ENCODE measurements at places on chromosomes 11 and 22.
A peak's percentile ranks its signal among the peaks of the same experiment; 100 is the strongest.

DNA sequence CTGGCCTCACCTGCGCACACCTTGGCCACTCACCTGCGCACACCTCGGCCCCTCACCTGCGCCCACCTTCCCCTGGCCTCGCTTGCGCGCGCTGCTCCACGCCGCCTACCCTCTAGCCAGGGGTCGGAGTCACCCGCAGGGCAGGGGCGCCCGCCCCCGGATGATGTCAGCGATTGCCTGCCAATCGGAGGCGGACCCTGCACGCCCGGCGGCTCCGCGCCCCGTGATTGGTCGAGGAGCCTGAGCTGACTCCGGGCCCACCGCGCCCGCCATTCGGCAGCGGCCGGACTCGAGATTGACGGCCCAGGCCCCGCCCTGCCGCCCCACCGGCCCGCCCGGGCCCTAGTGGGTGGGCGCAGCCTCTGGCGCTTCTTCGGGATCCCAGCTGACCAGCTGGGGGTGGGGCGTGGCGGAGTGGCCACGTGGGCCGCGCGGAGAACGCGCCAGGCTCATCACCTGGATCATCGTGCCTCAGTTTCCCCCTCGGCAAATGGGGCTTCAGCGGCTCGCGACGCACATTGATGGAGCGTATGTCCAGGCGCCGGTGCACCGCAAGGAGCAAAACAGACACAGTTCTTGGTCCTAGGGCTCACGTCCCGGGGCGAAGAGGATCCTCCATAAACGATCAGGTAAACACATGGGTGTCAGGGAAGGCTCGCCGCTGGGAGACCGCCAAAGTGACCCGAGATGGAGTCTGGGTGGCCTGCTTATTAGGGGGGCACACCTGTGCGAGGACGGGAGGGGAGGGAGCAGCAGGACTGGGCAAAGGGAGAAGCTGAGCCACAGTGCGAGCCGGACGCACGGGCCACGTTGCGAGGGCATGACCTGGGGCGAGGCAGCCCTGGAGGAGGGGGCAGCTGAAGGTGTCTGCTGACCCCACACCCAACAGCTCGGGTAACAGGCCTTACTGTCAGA is at the start of gene DHCR7:
DHCR7 (minus strand) TSS at position 137 of the 915 bp plus-strand sequence. CDS start 3,441 bp downstream, outside the sequence.
- DNase-seq: peak; percentile 67

DNA sequence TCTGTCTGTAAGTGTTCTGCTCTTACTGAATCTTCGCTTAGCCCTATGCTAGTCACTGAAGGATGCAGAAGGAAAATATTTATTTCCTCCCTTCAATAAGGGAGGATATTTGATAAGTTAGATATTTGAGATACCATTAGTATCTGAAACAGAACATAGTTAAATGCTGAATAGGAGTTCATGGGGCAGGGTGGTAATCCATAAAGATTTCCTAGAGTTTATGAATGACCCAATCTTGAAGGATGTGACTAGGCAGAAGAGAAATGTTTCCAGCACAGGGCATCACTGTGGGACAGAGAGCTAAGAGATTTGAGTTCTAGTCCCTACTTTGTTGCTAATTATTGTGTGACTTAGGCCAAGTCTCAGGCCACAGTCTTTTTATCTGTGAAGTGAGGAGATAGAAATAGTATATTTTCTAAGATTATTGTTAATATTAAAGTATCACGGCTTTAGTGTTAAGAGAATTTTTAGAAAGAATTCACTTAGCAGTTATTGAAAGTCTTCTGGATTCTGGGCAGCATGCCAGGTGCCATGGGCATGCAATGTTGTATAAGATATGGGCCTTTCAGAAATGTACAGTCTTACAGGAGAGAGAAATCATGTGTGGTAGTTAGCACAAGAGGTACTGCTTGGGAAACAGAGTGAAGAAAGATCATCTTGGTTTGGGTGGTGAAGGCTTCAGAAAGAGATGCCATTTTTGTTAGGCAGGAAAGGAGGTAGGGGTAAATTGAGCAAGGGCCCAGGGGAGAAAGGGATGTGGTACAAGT is 24.0 kb downstream of the SWAP70 start:
- DNase-seq: no peak

DNA sequence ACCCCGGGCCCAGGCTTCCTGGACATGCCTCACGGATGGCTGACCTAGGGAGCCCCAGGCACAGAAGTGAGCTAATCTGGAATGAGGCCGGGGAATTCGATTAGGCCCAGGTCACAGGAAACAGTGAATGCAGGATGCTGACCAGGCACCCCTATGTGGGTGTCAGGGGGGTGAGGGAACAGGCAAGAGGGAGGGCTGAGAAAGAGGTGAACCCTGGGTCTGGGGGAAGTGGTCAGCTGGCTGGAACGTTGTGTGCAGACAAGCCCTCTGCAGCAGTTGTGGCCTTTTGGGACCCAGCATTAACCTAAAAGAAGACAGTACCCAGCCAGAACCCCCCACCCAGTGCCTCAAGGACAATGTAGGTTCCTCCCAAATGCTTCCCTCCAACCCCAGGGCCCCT is 8.1 kb downstream of the SERHL2 start:
- DNase-seq: no peak

DNA sequence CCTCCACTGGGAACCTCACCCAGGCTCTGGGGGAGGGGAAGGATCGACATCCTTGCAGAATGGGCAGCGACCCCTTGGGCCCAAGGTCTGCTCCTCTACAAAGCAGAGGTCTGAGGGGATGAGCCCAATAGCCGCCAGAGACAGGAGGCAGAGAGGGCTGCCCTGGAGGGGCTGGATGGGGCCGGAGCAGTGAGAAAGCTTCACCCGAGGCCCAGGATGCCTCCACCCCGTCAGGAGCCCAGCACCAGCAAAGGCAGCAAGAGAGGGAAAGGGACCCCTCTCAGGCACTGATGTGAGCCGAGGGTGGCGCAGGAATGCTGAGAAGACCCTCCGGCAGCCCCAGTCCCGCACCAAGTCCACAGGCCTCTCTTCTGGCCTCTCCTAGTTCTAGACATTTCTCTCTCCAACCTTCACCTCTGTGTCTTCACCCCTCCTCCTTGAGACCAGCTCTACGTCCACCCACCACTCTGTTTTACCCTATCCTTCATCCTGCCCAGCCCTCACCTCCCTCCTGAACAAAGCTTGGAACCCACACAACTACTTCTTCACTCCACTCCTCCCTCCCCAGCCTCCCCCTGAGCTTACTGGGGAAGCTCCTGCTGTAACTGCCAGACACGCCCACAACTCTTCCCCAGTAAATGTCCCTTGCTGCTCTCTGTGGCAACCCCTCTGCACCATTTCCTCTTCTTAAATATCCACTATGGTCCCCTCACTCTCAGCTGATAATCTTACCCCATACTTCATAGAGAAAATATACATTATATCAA is 131.9 kb downstream of the MPPED1 start:
- no peak for DNase-seq

GRCh38 chr11:134049303-134049702 is 19.6 kb upstream of the JAM3 start:
- no peak for DNase-seq

DNA sequence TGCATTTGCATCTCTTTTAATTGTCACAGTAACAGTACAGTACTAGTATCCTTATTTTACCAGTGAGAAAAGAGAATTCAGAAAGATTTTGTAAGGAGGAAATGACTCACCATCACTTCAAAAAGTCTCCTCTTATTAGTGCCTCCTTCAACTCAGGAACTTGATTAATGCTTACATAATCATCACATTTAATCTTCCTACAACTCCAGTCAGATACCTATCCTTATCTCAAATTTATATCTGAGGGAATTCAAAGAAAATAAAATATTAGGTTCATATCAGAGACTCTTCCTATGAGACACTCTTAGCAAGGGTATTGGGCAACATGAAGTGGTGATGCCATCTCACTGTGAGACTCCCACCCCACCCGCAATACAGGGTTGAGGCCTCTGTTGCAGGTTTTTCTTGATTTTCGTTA is 26.1 kb upstream of the CTSC start:
- DNase-seq: no peak

DNA sequence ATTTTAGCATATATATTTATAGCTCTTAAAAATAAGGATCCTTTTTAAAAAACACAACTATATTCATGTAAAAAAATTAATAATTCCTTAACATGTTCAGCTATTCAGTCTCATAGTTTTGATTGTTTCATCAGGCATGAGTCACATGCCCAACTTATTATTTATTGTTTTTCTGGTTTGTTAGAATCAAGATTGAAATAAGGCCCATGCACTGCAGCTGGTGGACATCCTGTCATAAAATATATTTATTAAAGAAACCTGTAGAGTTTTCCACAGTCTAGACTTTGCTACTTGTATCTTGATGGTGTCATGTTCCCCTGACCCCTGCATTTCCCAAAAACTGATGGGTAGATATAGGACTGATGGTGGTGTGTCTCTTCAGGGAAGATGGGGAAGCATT is 77.4 kb downstream of the PARVA start:
- DNase-seq: no peak

GRCh38 chr11:26096451-26096850 is 235.5 kb upstream of the ANO3 start:
- DNase-seq: no peak

DNA sequence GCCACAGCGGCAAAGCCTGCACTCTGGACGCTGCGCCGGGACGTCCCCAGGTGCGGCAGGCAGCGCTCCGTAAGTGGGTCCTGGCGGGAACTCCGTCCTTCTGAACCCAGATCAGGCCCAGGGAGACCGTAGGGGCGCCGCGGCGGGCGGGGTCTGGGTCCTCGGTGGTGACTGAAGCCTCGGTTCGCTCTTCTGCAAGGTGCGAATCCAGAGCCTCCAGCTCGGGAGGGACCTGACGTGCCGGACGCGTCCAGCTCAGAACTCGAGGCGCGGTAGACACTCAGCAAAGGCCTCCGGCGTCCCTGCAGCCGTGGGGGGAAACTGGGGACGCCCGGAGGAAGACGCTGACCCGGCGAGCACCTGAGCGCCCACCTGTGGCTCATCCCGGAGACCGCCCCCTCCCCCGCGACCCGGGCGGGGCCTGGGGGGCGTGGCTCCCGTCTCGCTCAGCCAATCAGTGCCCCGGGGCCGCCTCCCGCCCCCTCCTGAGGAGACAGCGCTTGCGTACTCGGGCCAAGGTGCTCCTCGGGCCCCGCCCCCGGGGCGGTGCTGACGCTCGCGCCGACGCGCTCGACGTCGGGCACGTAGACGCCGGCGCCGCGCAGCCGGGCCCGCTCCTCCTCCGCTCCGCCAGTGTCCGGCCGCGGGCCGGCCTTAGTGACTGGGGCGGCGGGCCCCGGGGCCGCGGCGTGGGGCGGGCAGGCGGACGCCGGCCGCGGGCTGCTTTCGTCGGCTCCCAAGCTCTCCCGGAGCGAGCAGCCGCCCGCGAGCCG is at the start of gene PPFIA1:
PPFIA1 (plus strand) TSS at position 587 of the 773 bp plus-strand sequence. CDS start 1,483 bp downstream, outside the sequence.
- no peak for DNase-seq

- no peak for DNase-seq
Observed at GRCh38 chr11:72426103-72426757, 8.1 kb downstream of the CLPB start.

DNA sequence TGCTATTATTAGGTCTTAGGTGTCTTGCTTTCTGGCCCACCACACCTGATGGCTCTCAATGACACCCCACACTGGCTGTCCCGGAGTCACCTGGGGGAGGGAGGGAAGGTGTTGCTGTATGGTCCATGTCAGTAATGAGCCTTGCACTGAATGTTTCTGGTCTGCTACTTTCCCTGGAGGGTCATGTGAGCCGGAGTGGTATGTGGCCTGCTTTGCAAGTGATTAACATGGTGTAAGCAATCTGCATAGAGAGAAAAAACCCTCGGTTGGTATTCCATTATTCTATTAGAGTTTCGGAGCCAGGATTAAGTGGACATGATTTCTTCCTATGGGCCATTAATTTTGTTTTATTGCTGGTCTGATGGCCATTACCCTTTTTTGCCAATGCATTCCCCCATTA is 63.9 kb downstream of the PKNOX2 start:
- DNase-seq: no peak

GRCh38 chr11:95443386-95443785 is 212.4 kb upstream of the SESN3 start:
- DNase-seq: no peak

DNA sequence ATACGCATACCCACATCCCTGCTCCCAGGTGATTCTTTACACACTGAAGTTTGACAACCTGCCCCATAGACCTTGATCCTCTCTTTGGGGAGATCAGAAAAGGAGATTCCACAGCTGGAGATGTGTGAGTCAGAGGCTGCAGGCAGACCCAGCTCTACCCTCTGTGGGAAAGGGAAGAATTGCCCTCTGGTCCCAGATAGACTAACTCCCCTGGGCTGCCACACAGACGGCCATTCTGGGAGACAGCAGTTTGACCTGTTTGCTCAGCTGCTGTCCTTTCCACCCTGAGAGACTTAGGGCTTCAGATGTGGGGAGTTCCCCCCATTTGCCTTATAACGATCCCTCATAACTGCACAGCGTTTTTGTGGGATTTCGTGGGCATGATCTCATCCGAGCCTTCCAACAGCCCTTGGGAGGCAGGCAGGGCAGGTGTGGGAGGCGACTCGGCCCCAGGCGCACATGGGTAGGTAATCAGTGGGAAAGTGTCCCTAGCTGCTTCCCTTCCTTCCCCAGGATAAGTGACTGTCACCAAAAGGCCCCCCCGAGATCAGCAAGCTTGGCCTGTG is 14.1 kb downstream of the FAM83F start:
- DNase-seq: no peak

GRCh38 chr11:6388748-6389147 is 1.5 kb upstream of the SMPD1 start:
- no peak for DNase-seq

DNA sequence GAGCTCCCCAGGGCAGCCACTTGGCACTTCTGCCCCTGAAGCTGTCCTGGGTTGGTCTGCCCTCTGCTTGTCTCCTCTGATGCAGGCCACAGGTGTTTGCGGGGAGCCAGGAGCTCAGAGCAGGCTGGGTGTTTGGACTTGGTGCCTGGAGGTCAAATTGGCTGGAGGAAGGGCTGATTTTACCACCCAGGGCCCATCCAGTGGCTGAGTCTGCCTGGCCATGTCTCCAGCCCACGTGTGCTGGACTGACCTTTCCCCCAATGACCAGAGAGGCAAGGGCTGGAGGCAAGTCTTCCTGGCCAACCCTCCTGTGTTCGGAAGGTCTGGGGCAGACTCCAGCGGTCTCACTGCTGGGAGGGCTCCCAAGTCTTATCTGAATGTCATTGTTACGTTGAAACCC is 84.0 kb downstream of the NECTIN1 start:
- DNase-seq: no peak

- DNase-seq: no peak
Observed at GRCh38 chr11:30821438-30821965, 235.3 kb upstream of the MPPED2 start.

- no peak for DNase-seq
Observed at GRCh38 chr11:6755303-6755952, 16.3 kb downstream of the OR2AG2 start.

DNA sequence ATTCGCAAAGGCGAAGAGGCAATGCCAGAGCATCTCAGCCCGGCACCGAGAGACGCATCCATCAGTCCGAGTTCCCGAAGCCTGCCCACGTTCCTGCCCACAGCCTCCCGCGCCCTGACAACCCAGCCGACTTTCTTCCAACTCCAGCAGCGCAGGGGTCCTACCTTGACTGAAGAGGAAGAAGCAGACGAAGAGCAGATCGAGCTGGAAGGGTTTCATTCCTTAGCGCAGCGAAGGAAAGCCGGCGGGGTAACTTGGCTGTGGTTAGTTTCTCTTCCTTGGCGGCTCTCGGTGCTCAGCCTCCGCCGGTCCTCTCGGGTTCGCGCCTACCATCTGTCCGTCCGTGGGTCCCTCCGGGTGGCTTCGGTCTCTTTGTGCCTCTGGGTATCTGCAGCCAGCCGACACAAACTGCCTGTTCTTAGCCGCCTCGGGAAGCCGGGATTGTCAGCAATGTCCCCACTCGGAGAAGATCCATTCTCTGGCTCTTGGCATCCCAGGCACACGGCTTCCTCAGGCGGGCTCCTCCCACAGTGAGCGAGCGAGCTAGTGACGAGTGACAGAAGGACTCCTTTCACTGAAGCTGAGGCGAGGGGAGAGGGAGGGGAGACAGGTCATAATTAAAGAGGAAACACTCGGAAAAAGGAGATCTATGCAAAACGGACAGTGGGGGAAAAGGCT is at the start of gene KIRREL3:
KIRREL3 (minus strand) TSS at position 480 of the 678 bp plus-strand sequence.
- no peak for DNase-seq

Data from cortex of kidney (tissue), 1 donor.